PC-3 (cell line): ENCODE measurements at places on chromosomes 12 and 14. TPM values are rescaled to one million over a fixed set of nuclear protein-coding genes. Genes with fewer than 3 reads are reported as not detected.

TAS2R46 gene
- total RNA-seq: 0.36 and 1.5 TPM in 2 replicates

ANKRD33 gene
- total RNA-seq: not detected in 2 replicates

POTEG gene
- 0.12 TPM in 1 of 2 replicates, not detected in the other for total RNA-seq

A2M gene
- total RNA-seq: not detected in 2 replicates

SOAT2 gene
- 0.07 and 0.86 TPM in 2 replicates for total RNA-seq
